ENCODE measurements at places on chromosomes 12 and 14. TPM values are rescaled to one million over a fixed set of nuclear protein-coding genes. Genes with fewer than 3 reads are reported as not detected.

ADAM21 gene
- 0.36 TPM for total RNA-seq

- no peaks in the 10 kb centered on the region for H3K27me3 ChIP-seq
- H3K27ac ChIP-seq: no peak overlapping the region
- DNase-seq: no peak
- peaks cover 36% of the 10 kb centered on the region for H3K36me3 ChIP-seq
Measured at GRCh38 chr12:122982963-122983788, 2.7 kb downstream of the ARL6IP4 start.

GALNT9 gene
- total RNA-seq: under 0.01 TPM

DNA sequence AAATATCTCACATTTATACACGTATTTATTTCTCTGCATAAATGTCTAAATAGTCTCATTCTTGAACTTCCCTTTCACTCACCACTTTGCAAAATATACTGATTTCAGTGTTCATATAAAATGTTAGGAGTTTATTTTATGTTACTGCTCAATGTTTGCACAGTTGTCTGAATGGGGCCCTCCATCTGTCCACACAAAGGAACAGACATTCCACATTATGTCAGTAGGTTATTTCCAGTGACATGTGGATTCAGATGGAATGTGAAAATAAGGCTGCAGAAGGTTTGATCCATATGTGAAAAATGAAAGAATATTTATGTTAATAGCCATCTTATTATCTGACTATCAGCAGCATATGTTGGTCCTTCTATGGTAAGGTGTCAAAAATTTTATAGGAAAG is 994.4 kb upstream of the SEL1L start:
- no peaks in the 10 kb centered on the region for H3K4me1 ChIP-seq
- H3K4me3 ChIP-seq: no peak overlapping the region
- DNase-seq: no peak
- no peaks in the 10 kb centered on the region for H3K36me3 ChIP-seq
- no peak overlapping the region for H3K27ac ChIP-seq
- no peaks in the 10 kb centered on the region for H3K27me3 ChIP-seq

KRT7 gene
- total RNA-seq: 0.54 TPM

TOMM20L gene
- total RNA-seq: not detected

DNA sequence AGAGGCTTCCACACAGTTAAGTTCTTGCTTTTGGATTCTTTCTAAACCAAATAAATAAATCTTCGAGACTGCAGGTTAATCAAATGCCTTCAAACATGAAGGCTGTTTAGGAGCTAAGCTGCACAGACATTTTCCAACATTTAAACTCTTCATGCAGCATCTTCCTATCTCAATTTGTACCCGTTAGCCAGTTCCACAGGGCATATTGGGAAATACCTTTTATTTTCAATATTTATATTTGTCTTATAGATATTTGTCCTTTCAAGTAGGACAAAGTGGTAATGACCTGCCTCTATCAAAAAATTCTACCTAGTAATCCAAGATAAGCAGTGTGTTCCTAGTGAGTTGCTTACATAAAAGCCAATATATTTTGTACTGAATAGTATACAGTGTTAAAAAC is 373.6 kb downstream of the DIO2 start:
- peaks cover 2% of the 10 kb centered on the region for H3K4me1 ChIP-seq
- no peaks in the 10 kb centered on the region for H3K27me3 ChIP-seq
- no peak for DNase-seq
- no peak overlapping the region for H3K4me3 ChIP-seq
- H3K36me3 ChIP-seq: no peaks in the 10 kb centered on the region

RAB3IP gene
- 2.7 TPM for total RNA-seq

DNA sequence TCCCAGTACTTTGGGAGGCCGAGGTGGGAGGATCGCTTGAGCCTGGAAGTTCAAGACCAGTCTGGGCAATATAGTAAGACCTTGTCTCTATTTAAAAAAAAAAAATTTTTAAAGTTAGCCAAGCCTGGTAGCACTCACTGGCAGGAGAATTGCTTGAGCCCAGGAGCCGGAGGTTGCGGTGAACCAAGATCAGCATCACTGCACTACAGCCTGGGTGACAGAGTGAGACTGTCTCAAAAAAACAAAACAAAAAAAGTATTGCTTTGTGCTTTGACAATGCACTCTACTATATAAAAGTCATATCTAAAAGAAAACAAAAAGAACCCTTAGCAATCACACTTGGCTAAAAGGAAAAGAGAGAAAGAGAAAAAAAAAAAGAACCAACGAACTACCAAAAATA is 26.8 kb downstream of the GNPTAB start:
- no peak overlapping the region for H3K4me3 ChIP-seq
- DNase-seq: no peak
- H3K36me3 ChIP-seq: no peaks in the 10 kb centered on the region
- no peaks in the 10 kb centered on the region for H3K4me1 ChIP-seq
- H3K27ac ChIP-seq: no peak overlapping the region

DNA sequence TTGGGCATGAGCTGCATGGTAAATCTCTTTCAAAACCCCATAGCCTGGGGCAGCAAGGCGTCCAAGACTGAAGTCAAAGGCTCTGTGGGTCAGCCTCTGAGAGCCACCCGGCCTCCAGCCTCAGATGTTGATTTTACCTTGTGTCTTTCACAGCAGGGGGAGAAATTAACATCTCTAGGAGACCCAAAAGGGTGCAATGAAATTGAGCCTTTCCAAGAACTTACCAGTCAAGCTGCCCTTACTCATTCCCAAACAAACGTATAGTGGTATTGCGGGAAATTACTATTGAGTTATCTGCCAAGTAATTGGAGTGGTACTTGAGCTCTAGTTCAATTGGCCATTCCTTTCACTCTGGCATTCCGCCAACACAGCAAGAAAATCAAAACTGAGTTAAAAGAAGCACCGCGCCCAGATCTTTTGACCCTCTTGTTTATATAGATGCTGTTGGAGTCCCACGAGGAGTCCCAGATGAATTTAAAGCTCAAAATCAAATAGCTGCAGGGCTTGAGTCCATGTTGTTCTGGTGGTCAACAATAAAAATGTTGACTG is 380.7 kb upstream of the SYT1 start:
- H3K4me3 ChIP-seq: no peak overlapping the region
- DNase-seq: no peak
- H3K36me3 ChIP-seq: no peaks in the 10 kb centered on the region
- H3K27ac ChIP-seq: no peak overlapping the region

GDF11 gene
- total RNA-seq: 2.7 TPM

DNA sequence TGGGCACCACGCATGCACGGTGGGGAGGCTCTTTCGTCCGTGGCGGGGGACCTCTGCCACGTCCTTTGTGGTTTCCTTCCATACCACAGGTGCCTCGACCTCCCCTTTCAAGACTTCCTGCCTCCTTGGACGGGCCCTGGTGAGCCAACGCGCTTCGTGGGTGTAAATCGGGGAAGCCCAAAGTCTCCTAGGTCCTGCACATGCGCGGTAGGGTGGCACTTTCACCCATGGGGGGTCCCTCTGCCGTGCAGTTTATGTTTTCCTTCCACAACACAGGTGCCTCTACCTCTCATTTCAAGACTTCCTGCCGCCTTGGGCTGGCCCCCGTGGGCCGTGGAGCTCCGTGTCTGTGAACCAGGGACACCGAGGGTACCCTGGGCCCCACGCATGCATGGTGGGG is 349.7 kb downstream of the ALG10 start:
- H3K27ac ChIP-seq: no peak overlapping the region
- no peaks in the 10 kb centered on the region for H3K27me3 ChIP-seq
- H3K4me1 ChIP-seq: no peaks in the 10 kb centered on the region
- H3K4me3 ChIP-seq: no peak overlapping the region

- H3K27me3 ChIP-seq: no peaks in the 10 kb centered on the region
- no peak for DNase-seq
- no peak overlapping the region for H3K27ac ChIP-seq
- no peak overlapping the region for H3K4me3 ChIP-seq
- H3K4me1 ChIP-seq: no peaks in the 10 kb centered on the region
- peaks cover 32% of the 10 kb centered on the region for H3K36me3 ChIP-seq
Measured at GRCh38 chr14:55638665-55639064, 58.7 kb downstream of the KTN1 start.

FGD4 gene
- total RNA-seq: 10.3 TPM

- H3K36me3 ChIP-seq: no peaks in the 10 kb centered on the region
- no peaks in the 10 kb centered on the region for H3K27me3 ChIP-seq
- DNase-seq: no peak
- H3K4me1 ChIP-seq: no peaks in the 10 kb centered on the region
- no peak overlapping the region for H3K27ac ChIP-seq
Measured at GRCh38 chr12:130493951-130494350, 156.3 kb downstream of the PIWIL1 start.

TCL1A gene
- total RNA-seq: not detected

Data from IMR-90 (cell line).